ENCODE measurements at places on chromosomes 2 and 18.
A peak's percentile ranks its signal among the peaks of the same experiment; 100 is the strongest.

DNA sequence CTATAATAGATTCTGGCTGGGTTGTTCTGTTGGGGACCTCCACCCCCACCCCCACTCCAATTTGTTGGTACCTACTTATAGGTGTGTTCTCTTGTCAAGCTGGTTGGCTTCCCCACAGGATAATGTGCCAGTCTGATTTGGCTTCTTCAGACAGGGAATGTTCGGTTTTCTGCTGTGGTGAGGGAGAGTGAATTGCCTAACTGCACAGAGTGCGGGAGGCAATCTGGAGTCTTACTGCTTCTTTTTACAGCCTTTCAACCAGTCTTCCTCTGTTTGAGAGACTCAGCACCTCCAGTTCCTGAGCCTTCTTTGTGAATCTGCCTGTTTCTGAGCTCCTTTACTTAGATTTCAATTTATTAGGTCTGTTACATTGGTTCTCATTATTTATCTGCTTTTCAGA is 27.4 kb upstream of the SNORC start:
- DNase-seq = no peak

GRCh38 chr2:9554921-9555296 is 721 bp downstream of the ADAM17 start:
- DNase-seq = peak; percentile 17

DNA sequence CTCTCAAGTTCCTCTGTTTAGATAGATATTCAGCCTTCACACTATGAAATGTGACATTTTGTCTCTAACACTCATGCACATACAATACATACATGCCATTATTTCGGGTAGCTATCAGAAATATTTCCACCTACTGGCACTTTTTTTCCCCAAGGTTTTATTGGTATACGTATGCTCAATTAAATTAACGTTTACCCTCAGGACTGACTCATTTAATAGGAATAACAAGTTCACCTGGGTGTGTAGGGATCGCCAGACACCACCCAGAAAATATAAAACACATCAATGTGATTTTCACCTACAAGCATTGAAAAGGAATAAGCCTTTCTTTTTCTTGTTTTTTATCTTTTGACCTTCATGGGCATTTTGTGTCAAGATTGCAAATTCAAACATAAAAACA is 138.5 kb upstream of the EPAS1 start:
- DNase-seq = no peak

- DNase-seq = no peak
Measured at GRCh38 chr2:160315337-160315736, 115.3 kb upstream of the ITGB6 start.

GRCh38 chr2:144151851-144152250 is 368.1 kb downstream of the ZEB2 start:
- no peak for DNase-seq

- no peak for DNase-seq
Measured at GRCh38 chr18:11654736-11655605, 34.1 kb upstream of the GNAL start.

DNA sequence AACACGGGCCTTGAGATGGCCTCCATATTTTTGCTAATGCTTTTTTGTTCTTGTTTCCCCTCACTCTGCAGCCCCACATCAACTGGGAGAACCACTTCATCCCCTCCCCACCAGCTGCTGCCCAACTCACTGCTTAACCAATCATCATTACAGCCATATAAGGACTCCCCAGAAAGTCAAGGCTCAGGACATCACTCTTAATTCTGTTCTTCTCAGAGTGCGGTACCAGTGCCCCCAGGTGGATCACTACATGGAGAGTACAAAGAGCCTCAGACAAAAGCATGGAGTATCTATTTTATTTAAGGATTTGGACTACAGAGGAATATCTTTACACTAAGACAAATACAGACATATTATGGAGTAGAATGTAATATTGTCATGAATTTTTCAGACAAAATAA is 340.6 kb downstream of the PAX3 start:
- no peak for DNase-seq

- DNase-seq = no peak
Measured at GRCh38 chr2:110978756-110979470, 141.8 kb upstream of the BCL2L11 start.

DNA sequence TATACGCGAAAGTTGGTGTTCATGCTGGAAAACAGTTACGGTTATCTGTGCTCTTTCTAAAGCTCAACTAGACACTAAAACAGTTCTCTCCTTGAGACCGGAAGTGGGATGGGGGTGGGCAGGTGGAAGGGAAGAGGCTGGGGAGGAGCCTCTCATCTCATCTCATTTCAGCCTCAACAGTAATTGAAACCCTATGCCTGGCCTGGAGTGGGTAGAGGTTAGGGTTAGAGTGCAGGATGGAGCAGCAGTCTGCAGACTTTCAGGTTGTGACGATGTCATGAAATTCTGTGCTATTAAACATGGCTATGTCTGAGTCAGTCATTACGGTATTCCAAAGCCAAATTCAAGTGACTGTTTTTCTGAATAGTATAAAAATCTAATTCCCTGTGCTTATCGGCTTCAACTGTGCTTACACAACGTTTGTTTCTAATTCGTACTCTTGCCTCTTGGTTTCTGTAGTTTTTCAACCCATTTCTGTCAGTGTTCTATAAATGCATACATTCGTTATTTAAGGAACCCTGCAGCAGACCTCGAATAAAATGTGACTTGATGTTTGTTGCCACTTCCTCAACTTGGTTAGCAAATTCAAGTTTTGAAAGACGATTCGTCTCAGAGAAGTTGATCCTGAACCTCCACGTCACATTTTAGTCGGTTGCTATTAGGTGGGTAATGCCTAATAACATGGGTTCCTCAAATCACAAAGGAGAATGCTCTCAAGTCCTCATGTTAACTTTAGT is 75.8 kb upstream of the TCF7L1 start:
- DNase-seq = no peak

GRCh38 chr2:10846110-10846861 is 33.7 kb upstream of the PDIA6 start:
- no peak for DNase-seq

GRCh38 chr18:37742436-37742835 is 176.8 kb upstream of the CELF4 start:
- DNase-seq = no peak

DNA sequence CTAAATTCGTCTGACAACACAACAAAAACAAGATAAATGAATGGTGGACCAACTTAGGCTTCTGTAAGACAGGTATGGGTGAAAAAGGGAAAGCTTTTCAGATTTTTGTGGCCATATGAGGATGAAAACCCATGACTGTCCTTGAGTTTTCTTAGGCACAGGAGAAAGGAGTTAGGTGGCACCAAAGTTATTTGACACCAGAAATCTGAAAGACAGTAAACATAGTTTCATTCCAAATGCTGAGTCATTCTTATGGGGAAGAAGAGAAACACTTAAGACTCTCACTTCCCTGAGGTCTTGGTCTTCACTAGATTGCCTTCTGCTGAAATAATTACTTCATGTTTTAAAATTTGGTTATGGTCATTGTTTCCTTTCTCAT is 5.2 kb upstream of the GPD2 start:
- DNase-seq = no peak

GRCh38 chr18:47175283-47175897 is 774 bp downstream of the IER3IP1 start:
- no peak for DNase-seq

- no peak for DNase-seq
Measured at GRCh38 chr2:76316691-76317090, 606.0 kb upstream of the GCFC2 start.

- no peak for DNase-seq
Measured at GRCh38 chr18:79599441-79599931, 80.1 kb upstream of the CTDP1 start.

DNA sequence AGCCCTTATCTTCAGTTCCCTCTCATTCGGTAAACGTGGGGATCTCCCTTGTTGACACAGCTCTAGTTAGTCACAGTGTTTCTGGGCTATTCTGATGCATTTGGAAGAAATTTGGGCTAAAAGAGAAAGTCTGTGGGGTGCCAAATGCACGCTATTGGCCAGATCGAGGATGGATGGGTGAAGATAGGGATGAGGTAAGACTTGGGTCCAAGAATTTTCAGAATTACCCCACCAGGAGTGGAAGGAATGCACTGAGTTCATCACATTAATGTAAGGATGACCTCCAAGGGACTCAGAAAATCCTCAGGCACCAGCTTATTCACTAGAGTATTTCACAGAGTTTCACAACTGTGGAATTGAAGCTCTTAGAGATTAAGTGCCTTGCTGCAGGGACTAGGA is 49.3 kb downstream of the NRP2 start:
- DNase-seq = no peak

- DNase-seq = no peak
Measured at GRCh38 chr18:30679285-30679930, 363.1 kb downstream of the DSC3 start.

- no peak for DNase-seq
Measured at GRCh38 chr2:222756362-222756831, 84.9 kb downstream of the MOGAT1 start.

- no peak for DNase-seq
Measured at GRCh38 chr2:97724073-97724410, 10.7 kb downstream of the ZAP70 start.

GRCh38 chr2:147030966-147031720 is 813.7 kb upstream of the ACVR2A start:
- no peak for DNase-seq

DNA sequence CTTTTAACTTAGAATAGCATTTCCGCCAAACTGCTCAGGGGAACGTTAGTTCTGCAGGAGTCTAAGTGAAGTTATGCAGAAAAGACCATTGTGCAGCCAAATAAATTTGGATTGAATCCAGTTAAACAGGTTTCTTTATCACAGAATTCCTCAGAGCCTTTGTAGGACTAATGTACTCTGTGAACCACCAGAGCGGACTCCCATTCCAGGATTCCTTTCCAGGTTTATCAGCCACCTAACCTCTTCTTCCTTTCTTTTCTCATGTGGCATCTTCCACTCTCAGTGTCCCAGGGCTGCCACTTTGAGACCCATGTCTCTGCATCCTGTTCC is 350.4 kb downstream of the TSN start:
- DNase-seq = no peak

DNA sequence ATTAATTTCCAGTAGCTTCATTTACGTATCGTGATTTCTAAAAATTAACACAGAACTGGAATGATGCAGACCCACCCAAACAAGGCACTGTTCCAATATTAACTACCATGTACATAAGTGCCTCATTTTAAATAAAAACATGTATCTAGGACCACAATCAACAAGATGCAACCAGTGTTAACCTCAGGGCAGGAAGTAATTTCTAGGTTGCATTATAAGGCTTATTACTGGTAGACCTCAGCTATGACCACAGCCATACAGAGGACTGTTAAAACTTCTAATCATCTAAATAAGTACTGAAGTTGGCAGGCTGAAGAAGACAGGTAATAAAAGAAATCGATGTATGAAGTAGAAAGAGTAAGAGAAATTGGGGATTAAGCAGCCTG is 262.9 kb downstream of the HDAC4 start:
- DNase-seq = no peak

DNA sequence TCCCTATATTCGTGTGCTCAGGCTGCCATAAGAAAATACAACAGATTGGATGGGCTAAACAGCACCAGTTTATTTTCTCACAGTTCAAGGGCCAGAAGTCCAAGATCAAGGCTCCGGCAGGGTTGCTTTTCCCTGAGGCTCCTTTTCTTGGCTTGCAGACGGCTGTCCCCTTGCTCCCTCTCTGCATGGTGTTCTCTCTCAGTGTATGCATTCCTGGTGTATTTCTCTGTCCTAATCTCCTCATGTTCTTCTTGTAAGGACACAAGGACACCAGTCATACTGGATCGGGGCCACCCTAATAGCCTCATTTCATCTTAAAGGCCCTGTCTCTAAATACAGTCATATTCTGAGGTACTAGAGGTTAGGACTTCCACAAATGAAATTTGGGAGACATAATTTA is 62.6 kb upstream of the SLC16A14 start:
- no peak for DNase-seq

- DNase-seq = no peak
Measured at GRCh38 chr2:192390401-192390800, 195.7 kb upstream of the TMEFF2 start.

- DNase-seq = no peak
Measured at GRCh38 chr2:88892207-88892606, 200.7 kb downstream of the RPIA start.

DNA sequence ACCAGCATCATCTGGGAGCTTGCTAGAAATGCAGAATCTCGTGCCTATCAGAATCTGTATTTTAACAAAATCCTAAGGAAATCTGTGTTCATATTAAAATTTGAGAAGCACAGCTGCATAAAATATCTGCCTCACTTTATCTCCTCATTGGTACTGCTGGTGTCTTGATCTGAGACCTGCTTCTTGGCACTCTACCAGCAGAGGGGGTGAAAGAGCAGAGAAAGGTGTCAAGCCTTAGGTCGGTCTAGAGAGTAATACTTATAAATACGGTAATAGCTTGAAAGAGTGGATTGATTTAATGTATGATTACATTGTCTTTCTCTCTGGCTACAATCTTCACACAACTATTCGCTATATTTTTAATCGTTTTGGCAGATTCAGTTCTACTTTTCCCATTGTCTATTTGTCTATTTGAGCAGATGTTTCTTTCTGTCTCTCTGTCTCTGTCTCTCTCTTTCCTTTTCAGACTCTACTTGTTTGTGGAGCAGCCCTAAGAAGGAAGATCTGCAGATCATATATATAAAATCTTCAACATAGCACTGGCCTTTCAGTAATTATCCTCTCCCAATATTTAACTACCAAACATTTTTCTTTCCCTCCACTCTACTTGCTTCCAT is 1.7 kb upstream of the GCG start:
- DNase-seq = peak; percentile 55

GRCh38 chr18:74574916-74575315 is 22.8 kb upstream of the ZNF407 start:
- no peak for DNase-seq

DNA sequence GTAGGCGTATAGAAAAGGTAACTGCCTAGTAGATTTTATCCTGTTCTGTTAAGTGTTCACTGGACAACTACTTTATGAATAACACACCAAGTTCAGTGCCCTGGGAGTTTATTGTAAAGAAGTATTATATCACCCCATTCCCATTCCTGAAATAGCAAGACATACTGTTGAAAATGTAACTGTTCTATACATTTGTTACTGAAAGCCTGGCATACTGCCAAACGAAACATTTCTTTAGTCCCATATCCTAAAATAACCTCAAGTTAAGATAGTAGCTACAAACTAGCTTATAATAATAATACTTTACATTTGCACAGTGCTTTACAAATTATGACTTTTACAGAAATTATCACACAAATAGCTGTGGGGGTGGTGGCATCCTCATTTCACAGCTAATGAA is 25.1 kb downstream of the SPDYA start:
- DNase-seq = no peak

DNA sequence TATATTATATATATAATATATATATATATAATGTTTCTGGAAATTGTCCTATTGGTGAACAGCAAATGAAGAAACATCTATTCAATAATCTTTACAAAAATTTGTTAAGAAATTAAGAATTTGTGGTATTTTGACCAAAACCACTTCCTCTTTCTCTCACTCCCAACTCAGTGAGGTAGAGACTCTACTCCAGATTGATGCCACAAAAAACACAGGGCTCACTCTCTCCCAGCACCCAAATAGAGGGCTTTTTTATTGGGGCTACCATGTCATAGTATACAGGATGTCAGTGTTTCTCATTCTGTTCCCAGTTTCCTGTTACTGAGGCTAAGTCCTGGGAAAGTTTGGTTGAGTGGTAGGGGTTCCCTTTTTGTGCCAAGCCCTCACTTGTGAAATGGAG is 1155.4 kb downstream of the BCL11A start:
- no peak for DNase-seq

Data from CD4-positive, alpha-beta T cell treated with Interleukin-6 at 100 ng/mL for 8 hours (primary cell).